ENCODE measurements at places on chromosomes 2 and 18.

- no peak for DNase-seq
These were observed 93.4 kb upstream of the ZBTB14 start for GRCh38 chr18:5388896-5389295.

DNA sequence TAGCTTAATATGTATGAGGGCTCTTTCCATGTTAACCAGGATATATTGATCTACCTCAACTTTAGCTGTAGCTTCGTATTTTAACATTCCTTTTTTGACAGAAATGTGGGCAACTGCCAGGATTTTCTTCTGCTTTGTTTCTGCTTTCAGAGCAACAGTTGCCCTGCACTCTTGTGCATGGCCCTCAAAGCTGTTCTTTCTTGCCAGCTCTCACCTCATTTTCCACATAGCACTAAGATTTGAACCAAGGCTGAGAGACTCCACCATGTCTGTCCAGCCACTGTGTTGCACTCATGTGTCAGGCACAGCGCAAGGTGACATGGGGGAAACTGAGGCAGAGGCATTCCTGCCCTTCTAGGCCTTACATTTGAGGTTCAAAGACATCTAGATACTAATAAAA is 422.8 kb upstream of the RAB12 start:
- DNase-seq, result no peak

DNA sequence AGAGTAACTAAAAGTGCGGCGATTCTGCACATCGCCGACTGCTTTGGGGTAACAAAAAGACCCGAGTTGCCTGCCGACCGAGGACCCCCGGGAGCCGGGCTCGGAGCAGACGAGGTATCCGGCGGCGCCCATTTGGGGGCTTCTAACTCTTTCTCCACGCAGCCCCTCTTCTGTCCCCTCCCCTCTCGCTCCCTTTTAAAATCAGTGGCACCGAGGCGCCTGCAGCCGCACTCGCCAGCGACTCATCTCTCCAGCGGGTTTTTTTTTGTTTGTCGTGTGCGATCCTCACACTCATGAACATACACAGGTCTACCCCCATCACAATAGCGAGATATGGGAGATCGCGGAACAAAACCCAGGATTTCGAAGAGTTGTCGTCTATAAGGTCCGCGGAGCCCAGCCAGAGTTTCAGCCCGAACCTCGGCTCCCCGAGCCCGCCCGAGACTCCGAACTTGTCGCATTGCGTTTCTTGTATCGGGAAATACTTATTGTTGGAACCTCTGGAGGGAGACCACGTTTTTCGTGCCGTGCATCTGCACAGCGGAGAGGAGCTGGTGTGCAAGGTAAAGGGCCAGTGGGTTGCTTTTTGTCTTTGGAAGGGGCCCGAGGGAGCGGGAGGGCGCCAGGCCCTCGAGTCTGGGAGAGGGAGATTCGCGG is 1.4 kb downstream of the TRIB2 start:
- no peak for DNase-seq

DNA sequence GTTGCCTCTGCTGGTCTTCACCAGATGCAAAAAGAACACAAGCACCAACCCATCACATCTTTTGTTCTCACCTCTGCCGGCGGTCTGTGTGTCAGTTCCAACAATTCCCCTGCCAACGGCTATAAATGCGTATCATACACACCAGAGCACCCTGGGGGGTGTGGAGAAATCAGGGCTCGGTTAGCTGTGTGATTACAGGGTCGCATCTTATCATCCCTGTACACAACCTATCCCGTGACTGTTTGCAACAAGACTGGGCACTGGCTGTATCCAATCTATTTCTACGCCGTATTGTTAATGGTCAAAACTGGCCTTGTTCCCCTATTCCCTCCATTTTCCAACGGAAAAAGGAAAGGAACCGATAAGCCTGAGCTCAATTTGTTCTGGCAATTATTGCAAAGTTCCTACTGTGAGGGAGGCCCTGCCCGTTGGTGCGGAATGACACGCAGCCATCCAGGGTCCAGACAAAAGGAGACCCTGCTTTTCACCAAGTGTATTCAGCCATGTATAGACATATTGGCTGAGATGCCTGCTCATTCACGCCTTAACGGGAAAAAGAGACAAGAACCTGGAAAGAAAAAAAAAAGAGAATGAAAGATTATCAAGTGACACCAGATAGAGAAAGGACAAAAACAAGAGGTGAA is 136.9 kb downstream of the CDH20 start:
- DNase-seq, result no peak

DNA sequence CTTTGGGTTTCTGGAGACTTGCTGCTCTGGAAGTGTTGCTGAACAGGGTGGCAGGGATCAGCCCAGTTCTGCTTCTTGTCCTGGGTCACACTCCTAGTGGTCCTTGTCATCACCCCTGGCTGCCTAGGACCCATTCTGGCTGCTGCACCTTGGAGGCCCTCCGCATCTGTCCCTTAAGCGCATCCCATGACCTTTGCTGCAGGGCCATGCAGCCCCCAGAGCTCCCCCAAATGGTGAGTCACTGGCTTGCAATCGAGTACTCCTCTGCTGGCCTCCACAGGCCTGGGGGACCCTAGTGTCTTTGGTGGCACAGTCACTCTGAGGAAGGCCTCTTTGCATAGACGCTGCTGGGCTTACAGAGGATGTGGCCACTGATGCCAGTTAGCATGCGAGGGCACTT is 188.5 kb downstream of the ASB1 start:
- no peak for DNase-seq

DNA sequence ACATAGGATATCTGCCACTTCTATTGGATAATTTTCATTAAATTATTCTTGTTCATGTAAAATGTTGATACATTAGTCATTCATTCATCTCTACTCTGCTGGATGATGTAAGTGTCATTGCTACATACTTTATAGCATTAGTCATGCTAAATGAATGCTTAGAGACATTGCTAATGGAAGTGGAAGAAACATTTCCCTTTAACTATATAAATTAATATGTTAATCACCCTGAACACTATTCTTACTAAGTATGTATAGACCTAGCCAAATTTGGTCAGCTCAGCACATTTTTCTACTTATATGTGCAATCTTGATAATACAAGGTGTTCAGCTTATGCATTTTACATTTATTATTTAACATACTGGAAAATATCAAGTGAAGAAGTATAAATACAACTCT is 160.2 kb downstream of the DPP4 start:
- DNase-seq, result no peak

DNA sequence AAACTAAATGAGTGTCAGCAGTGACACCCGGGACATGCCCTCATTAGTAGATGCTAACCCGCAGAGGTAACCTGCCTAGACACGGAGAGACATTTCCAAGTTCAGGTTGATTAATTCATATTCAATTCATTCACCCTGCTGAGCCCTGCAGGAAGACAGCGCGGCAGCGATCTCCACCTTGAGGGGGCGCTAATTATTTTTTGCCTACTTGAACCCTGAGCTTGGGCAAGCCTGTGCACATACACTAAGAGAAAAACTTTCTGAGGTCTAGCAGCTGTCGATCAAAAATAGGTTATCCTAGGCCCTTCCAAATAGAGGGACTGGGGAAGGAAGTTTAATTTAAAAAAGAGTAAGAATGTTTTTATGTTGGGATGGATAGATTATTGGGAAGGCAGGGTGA is 1.3 kb upstream of the LYPD6 start:
- DNase-seq, result no peak

GRCh38 chr2:111900859-111901258 is 2.5 kb downstream of the MERTK start:
- DNase-seq, result no peak

- DNase-seq, result no peak
These were observed 10.3 kb downstream of the ANTXR1 start for GRCh38 chr2:69023236-69023635.

DNA sequence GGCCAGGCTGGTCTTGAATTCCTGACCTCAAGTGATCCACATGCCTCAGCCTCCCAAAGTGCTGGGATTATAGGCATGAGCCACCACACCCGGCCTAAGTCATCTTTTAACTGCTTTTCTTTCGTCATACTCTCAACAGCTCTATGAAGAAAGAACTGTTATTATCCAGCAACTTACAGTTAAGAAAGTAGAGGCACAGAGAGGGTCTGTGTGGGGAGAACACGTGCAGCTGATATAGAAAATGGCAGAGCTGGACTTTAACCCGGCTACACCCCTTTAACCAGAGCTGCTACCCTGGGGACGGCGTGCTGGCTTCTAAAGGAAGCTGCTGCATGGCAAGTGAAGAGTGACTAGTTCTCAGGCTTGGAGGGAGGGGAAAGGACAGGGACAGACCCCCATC is 25.5 kb downstream of the IGFBP2 start:
- no peak for DNase-seq

DNA sequence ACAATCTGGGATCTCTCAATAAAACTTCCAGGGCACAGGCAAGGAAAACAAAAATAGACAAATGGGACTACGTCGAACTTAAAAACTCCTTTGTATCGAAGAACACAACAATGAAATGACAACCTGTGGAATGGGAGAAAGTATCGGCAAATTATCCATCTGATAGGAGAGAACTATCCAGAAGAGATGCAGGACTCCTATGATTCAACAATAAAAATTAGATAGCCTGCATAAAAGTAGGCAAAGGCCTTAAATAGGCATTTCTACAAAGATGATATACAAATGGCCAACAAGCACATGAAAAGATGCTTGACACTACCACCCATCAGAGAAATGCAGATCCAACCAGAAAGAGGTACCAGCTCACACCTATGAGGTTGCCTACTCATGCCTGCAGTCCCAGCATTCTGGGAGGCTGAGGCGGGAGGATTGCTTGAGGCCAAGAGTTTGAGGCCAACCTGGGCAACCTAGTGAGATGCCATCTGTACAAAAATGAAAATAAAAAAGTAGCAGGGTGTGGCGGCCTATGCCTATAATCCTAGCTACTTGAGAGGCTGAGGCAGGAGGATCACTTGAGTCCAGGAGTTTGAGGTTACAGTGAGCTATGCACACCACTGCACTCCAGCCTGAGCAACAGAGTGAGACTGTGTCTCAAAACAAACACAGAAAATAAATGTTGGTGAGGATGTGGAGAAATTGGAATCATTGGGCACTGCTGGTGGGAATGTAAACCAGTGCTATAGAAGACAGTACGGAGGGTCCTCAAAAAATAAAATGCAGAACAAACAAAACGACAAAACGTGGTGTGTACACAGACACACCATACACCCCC is 21.6 kb downstream of the TWIST2 start:
- no peak for DNase-seq

- DNase-seq, result no peak
These were observed 123.1 kb downstream of the SOCS6 start for GRCh38 chr18:70411876-70412435.

- DNase-seq, result no peak
These were observed 22.9 kb downstream of the ZNF532 start for GRCh38 chr18:58887613-58887963.

DNA sequence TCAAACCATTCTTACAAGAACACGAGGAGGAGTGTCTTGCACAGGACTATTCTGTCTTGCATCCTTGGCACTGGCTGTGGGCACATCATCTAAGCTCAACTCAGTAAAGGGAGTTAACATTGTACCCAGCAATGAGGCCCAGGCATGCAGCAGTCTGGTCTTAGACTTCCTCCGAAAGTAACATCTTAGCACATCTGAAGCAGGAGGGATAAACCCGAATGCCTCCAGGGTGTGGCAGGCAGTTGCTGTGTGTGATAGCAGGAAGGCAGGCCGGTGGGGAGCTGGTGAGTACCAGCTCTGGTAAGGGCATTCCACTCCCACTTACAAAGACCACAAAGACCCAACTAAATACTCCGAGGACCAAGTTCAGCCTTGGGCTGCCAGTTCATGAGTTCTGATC is 206.3 kb downstream of the TSN start:
- DNase-seq, result no peak

- DNase-seq, result no peak
These were observed 204.3 kb downstream of the CAMKMT start for GRCh38 chr2:44566059-44566458.

- no peak for DNase-seq
These were observed 4.8 kb upstream of the ANKRD62 start for GRCh38 chr18:12088731-12089375.

GRCh38 chr2:173217116-173217840 is 137.4 kb upstream of the CDCA7 start:
- DNase-seq, result no peak

- no peak for DNase-seq
These were observed 16.5 kb downstream of the ARL4C start for GRCh38 chr2:234480337-234480736.

DNA sequence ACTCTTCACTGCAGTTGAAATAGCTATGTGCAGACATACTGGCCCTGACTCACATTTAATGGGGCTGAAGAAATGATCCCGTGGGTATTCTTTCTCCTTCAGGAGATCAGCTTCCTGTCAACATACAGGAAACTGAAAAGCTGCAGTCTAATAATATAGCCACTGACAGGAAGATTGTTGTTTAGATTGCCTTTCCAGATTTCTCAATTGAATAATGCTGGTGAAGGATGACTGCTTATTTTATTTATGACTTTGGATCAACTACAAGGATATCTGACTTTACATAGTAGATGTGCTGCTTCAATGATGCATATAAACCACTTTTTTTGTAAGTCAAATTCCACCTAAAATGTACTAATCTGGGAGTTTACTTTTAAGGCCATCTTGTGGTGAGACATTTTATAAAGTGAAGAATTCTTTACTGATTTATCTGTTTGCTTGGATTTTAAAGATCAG is 93.4 kb upstream of the MAP4K3 start:
- DNase-seq, result no peak

DNA sequence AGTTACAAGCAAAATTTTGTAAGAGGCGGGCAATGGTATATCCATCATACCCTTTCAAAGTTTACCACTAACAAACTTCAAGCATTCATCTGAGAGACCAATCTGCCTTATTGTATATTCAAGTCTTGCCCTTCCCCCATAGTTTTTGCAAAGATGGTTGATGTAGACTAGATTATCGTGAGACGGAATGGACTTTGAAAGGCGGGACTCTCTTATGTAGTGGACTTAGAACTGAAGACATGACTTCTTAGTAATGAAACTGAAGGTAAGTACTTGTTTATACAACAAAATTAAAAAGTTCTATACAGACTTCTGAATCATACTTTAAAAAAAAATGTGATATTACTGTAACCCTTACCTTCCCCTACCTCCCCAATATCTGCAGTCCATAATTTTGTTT is 10.4 kb downstream of the AP1S3 start:
- DNase-seq, result no peak

GRCh38 chr2:174788291-174788929 is 24.1 kb upstream of the CHRNA1 start:
- no peak for DNase-seq

DNA sequence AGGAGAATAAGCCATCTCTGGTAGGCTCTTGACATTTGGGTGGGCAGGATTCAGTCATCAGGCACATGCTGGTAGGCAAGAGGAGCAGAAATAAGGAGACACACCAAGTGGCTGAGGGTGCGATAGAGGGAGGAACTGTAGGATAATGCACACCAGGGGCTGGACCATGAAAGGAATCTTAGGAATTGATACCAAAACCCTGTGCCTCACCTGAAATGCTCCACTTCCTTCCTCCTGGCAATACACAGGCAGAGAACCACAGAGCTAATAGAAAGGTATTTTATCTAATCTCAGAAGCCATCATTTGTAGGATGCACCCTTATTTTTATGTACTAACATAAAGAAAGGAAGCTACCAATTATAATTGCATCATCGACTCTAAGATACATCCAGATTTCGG is 4.4 kb upstream of the CYP1B1 start:
- no peak for DNase-seq

GRCh38 chr2:237012577-237013267 is 73.0 kb upstream of the COPS8 start:
- no peak for DNase-seq

GRCh38 chr2:106839849-106840595 is 45.9 kb downstream of the ST6GAL2 start:
- DNase-seq, result no peak

All from left lobe of liver (tissue), 2 donors.